ENCODE measurements at places on chromosomes 13 and 19.

DNA sequence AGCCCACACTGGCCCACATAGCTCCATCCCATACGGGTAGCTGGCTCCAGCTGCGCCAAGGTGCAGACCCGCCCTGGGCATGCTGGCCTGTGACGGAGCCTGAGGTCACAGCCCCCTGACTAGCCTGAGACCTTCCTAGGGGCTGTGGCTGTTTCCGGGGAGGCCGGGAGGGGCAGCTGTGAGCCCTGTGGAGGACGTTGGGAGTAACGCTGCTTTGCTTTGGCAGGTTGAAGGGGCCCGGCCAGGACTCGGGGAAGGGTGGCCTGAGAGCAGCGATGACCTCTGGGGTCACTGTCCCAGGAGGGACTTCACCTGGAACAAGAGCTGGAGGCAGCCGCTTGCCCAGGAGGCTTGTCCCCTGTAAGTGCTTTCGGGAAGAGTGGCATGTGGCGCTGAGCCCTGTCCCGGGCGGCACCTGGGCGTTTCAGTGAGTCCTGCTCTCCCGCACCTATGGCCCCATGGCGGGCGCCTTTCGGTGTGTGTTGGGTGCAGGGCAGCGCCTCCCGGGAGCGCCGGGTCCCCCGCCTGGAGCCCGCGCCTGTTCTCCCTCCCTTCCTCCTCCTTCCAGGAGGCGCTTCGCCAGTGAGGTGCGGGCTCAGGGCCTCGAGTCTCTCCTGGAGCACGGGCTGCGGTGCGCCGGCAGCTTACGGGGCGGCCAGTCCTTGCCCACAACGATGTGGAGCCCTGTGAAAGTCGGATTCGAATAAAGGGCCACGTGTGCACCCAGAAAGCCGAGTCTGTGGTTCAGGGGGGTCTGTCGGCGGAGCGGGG is 1.1 kb upstream of the FAM174C start:
- no peak for DNase-seq

- peak; percentile 37 for DNase-seq
These were observed 202.3 kb downstream of the NBEA start for GRCh38 chr13:35144166-35144890.

DNA sequence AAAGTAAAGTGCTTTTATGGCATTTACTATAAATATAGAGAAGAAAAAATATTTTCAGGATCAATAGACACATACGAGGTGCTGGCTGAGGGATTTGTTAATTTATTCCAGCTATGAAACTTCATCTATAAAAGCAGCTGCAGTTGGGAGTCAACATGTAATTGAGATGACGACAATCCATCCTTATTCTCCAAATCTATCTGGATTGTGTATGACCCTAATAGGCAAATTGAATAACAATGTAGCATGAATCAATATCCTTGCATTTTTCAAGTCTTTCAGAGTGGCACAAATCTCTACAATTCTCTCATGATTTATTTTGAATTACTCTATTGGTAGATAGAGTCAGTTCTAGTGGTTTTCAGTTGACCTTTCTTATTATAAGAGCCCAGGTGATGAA is 1296.5 kb upstream of the SPRY2 start:
- DNase-seq: no peak

DNA sequence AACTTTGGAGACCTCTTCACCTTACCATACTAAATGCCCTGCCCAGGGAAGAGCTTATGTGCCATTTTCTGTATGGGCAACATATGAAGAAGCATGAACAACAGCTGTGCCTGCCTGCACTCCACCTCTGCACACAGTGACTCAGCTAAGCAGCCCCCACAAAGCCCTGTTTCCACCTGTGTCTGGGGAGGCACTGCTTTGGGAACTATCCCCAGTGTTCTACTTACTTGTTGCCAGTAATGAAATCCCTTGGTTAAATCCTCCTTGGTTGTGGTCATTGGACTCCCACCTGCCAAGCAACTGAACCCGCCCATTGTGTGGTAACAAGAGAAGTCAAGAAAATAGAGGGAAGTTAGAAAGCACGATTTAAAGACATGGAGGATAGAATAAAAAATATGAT is 84.6 kb downstream of the NALCN start:
- DNase-seq: no peak

- peak; percentile 43 for DNase-seq
These were observed 228.2 kb downstream of the NHLRC3 start for GRCh38 chr13:39266426-39266825.

Data from ELR (cell line).